ENCODE measurements at places on chromosomes 3 and 15.
A peak's percentile ranks its signal among the peaks of the same experiment; 100 is the strongest.

- peak; percentile 46 for DNase-seq
Measured at GRCh38 chr3:177306252-177306651, 109.0 kb upstream of the TBL1XR1 start.

GRCh38 chr3:151225040-151225975, 22.3 kb upstream of the GPR171 start:
- DNase-seq, result no peak

GRCh38 chr15:93261845-93262244, 172.8 kb upstream of the RGMA start:
- DNase-seq, result no peak

DNA sequence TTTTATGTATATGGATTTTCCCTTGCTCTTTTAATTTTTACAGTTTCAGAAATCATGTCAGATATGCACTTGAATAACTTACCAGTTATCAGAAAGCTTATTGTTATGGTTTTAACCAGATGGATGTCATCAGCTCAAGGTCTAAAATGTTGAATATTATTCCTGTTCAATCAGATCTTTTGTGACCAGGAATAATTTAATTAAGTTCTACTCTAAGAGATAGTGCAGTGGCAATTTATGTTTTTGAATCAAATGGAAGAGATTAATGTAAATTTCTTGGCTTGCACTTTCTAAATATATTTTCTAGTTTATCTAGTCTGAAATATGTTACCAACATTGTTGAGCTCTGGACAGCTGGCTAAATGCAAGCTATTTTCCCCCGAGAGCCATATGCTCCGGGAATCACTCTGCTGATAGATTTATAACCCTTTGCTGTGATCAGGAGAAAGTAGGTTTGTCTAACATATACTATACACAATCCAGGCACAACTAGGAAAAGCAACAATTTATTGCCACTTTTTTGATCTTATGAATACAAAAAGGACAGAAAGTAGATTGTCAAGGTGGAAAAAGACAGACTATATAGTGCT, 76.8 kb upstream of the CD96 start:
- no peak for DNase-seq

- DNase-seq, result no peak
Measured at GRCh38 chr3:187290503-187290902, 1.0 kb downstream of the MASP1 start.

DNA sequence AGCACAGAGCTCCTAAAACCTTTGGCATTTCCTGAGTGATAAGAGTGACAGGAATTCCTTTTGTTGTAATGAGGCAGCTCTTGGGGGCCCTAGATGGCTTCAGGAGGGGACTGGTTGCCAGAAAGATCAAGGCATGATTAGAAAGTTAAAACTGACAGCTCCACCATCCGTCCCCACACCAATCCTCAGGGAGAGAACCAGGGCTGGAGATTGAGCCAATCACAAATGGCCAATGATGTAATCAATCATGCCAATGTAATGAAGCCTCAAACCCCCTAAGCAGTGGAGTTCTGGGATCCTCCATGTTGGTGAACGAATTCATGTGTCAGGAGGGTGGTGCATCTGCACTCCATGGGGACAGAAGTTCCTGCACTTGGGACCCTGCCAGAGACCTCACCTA, 265.1 kb downstream of the OCA2 start:
- no peak for DNase-seq

- no peak for DNase-seq
Measured at GRCh38 chr3:143830063-143830462, 18.2 kb downstream of the SLC9A9 start.

DNA sequence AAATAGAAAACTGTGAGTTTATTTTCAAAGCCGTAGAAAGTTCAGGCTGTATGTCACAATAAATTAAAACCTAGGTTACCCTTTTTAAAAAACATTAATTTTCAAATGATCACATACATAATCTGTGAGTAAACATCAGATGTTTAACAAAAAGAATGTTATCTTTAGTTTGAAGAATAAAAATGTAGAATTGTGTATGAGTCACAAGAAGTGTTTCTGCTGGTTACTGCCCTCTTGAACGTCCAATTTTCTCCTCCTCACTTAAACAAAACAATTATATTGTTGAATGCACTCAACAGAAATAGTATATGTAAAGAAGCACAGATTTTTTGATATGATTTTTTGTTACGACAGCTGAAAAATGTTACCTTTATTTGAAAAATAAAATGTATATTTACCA, 855.1 kb downstream of the ROBO1 start:
- no peak for DNase-seq

DNA sequence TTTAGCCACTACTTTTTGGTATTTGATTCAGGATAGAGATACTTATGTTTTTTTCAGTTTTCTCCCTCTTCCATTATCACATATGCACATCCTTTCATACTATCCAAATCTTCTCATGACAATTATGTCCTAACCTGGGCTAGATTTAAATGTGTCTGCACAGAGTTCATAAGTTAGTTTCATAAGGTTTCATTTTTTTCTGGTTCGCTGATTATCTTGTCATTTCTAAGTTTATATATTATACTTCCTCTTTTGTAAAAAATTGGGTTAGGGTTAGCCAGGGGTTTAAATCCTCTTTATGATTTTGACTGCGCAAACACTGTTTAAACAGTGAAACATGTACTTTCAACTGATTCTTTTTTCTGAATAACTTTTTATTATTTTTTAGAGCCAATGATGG, 148.6 kb downstream of the SST start:
- DNase-seq, result no peak

- no peak for DNase-seq
Measured at GRCh38 chr15:74535388-74536084, 5.5 kb upstream of the ARID3B start.

DNA sequence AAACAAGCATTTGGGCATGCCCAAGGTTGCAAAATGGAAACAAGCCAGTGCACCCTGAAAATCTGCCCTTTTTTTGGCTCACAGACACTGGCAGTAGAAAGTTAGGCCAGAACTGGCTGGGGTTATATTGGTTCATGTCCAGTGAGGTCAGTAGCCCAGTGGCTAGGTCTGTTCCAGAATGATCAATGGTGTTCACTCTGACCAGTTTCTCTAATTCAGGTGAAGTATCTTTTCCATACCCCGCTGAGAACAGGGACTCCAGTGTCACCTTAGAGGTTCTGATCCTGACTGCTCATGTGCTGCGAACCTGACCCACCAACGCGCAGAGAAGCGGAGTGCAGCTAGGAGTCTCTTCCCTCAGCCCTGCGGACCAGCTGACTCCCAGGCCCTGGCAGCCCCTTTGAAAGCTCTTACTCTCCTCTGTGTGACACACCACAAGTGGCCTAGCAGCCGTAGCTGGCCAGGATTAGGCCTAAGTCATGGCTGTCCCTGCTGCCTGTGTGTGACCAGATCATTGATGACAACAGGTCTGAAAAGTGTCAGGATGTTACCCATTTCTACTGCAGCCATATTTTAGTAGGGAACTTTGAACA, 123.5 kb downstream of the GHSR start:
- no peak for DNase-seq

GRCh38 chr3:117763561-117763960, 1054.0 kb downstream of the TUSC7 start:
- DNase-seq, result no peak

- DNase-seq, result no peak
Measured at GRCh38 chr15:100244796-100245486, 96.8 kb downstream of the ADAMTS17 start.

DNA sequence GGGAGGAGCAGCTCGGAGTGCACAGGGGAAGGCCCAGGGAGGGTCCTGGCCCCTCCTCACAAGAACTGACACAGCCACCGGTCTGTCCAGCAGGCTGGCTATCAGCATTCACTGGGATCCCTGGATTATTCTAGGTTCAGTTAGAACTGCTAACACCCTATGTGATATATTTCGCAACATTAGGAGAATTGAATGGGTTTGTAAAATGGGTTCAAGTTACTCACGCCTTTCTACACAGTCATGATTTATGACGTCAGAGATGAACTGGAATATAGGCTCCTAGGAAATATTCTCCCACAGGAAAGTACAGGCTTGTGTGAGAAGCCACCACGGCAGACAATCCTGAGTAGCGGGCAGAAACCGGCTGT, 969 bp upstream of the BSN start:
- DNase-seq, result peak; percentile 55

GRCh38 chr3:194003114-194004057, 132.6 kb upstream of the HES1 start:
- DNase-seq, result peak; percentile 97

DNA sequence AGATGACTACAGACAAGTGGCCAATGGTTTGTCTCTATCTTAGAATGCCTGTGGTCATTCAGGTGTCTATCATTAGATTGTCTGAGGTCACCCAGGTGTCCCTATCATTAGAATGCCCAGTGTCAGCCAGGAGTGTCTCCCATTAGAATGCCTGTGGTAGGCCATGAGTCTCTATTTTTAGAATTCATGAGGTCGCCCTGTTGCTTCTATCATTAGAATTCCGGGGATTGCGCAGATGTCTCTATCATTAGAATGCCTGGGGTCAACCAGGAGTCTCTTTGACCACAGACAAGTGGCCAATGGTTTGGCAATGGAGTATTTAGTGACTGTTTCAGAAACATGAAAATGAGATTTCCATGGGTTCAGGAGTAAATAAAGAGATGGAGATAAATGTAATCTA, 7.6 kb downstream of the RTP2 start:
- peak; percentile 93 for DNase-seq

GRCh38 chr3:119783883-119784282, 2.0 kb downstream of the NR1I2 start:
- no peak for DNase-seq

GRCh38 chr3:181457190-181457589, 254.5 kb upstream of the SOX2 start:
- no peak for DNase-seq

- DNase-seq, result no peak
Measured at GRCh38 chr3:137770835-137771399, 6.8 kb downstream of the SOX14 start.

DNA sequence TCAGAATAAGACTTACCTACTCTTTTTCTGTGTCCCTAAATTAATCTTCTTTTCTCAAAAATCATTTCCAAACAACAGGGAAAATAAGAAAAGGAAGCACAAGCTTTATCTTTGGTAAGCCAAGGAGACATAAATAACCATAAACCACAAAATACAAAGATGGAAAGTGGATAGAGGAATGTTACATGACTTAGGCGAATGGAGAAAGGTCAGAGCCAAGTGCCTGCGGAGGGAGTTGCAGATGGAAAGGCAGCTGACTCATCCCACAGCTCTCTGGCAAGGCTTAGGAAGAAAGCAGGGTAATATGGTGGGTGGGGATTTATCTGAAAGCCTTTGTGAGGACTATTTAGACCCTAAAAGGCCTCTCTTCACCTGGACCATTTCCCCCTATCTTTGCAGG, 72.8 kb downstream of the GALK2 start:
- DNase-seq, result peak; percentile 92

DNA sequence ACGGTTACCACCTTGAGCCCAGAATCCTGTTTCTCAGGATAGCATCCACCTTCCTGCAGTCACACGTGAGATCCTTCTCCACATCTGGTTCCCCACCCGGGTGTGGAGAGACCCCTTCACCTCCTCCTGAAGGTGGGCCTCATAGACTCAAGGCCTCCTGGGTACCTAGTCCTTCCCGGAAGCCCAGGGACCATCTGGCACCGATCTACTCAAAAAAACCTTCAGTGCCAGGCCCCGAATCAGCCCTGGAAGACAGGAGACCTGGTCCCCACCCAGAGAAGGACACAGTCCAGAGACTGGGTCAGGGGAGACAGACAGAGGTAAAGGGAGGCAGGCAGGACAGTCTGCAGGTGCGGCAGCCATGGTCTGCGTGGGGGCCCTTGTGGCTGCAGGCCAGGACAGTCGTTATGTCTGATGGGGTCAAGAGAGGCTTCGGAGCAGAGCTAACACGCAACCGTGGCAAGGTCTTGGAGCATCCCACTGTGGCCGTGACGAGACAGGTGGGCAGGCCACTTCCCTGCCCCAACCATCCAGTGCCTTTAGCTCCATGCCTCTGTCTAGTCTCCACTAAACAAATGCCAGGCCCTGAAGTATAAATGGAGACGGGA, 112.2 kb upstream of the ABHD17C start:
- no peak for DNase-seq

GRCh38 chr3:67083277-67083676, 85.2 kb downstream of the KBTBD8 start:
- peak; percentile 63 for DNase-seq

- no peak for DNase-seq
Measured at GRCh38 chr3:140540262-140540661, 137.6 kb upstream of the TRIM42 start.

DNA sequence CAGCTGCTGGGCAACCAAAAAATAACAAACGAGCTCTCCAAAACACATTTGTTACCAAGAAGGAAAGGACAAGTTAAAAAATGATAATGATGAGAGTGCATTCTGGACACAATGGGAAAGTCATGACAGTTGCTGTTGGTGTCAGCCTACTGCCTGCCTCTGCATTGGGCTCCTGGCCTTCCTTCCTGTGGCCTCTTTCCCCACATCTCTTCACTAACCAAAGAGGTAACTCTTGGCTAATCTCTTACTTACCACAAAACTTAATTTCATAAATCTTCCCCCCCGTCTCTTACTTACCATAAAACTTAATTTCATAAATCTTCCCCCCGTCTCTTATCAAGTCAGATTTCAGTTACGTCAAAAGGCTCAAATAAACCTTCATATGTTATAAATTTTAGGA, 58.6 kb downstream of the AGTR1 start:
- no peak for DNase-seq

GRCh38 chr3:184196536-184196935, 10.5 kb downstream of the ABCF3 start:
- DNase-seq, result no peak

DNA sequence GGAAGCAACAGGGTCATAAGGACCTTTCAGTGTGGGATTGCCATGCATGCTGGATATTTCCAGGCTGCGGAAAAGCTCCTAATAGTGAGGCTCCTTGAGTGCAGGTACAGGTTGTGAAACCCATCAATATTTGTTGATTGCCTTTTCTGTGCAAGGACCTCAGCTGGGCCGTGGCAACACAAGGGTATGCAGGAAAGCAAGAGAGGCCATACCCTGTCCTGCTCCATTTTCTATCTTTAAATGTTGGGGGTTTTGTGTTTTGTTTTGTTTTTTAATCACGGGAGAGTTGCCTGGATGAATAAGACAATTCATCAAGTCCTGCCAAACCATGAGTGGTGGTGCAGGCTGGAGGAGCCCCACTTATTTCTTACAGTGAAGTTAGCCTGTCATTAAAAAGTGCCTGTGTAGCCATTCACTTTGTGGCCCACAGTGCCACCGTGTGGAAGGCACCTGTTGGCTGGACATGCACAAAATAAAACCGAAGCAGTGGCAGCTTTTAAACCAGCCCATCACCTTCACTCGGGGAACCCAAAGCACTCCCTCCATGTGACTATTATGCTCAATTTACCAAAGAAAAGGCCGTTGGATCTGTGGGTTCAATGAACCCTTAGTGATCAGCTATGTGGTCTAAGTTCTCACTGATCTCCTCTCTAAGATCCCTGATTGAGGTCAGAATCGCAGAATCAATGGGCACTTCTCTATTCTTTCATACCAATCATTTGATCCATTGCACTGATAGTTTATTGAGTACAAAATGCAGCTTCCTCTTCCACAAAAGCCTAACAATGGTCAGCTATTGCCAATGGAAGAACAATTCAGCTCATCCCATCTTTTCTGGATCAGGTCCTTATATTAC, 42.2 kb downstream of the CLDN18 start:
- DNase-seq, result peak; percentile 58

All from EH (cell line).